ENCODE measurements at places on chromosomes 1 and 21.

GRCh38 chr21:42366292-42367010 lies at the start of gene TFF1:
Gene TFF1 (minus strand): TSS chr21:42366535. CDS start chr21:42366495, 40 bp downstream.
- no peak for DNase-seq

- DNase-seq = peak; percentile 33
Observed at GRCh38 chr1:107689159-107689558, 275.8 kb downstream of the VAV3 start.

DNA sequence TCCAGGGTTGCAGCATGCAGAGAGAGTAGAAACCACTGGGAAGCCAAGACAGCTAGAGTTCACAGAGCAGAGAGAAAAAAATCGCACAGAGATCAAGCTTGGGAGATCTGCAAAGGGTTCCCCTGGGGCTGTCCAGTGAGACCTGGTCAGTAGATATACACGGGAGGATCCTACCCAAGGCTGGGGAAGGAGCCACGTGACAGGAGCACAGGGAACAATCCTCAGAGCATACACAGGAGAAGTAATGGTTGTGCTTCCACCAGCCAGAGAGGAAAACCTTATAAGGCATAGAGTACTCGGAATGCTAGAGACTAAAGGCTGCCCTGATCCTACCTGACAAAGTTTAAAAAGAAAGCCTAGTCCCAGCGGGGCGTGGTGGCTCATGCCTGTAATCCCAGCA lies 53.9 kb downstream of the GABPA start:
- DNase-seq = no peak

- DNase-seq = no peak
Observed at GRCh38 chr1:8627728-8628127, 189.7 kb downstream of the RERE start.

DNA sequence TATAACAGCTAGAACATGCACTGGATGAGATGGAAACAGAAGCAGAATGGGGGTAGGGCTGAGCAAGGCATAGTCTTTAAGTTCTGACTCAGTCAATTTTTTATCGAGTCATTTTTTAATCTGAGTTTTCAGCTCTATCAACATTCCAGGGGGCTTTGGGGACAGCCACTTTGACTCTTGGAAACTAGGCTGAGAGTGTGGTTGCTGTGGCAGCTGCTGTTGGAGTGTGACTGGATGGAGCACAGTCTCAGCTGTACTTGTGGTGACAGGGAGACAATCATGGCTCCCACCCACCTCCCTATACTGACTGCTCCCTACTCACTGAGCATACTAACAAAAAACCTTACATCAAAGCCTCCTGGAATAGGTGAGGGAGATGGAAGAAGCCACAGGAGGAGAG lies 25.0 kb downstream of the GJA5 start:
- no peak for DNase-seq

- no peak for DNase-seq
Observed at GRCh38 chr1:5585256-5585655, 407.0 kb downstream of the NPHP4 start.

DNA sequence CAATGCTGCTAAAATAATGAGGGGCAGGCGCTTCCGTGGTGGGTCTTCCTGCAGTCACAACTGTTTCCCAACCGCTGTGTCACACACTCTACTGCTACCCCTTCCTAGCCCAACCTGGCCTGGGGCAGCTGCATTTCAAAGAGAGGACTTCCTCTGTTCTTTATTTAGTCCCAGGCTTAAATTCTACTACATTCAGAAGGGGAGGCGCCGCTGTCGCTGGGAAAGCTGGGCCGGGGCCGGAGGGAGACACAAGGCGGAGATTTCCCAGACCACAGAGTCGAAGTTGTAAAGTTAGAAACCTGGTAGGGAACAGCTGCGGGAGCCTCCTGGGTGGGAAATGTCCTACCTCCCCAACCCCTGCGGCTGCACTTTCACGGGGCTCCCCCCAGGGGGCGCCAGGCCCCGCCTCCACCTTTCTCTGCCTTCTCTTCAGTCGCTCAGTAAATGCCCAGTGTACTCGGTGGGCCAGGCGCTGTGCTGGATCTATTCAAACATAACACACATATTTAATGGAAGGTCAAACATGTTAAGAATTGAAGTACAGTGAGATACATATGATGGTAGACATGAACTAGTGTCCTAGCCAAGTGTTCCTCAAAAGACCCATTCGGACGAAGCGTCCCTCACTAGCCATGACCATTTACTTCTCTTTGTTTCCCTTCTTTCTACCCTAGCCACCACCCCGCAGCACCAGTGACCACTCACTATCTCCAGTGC lies 23.1 kb downstream of the DYRK3 start:
- no peak for DNase-seq

GRCh38 chr21:31459457-31459856 lies 115.4 kb upstream of the TIAM1 start:
- no peak for DNase-seq

DNA sequence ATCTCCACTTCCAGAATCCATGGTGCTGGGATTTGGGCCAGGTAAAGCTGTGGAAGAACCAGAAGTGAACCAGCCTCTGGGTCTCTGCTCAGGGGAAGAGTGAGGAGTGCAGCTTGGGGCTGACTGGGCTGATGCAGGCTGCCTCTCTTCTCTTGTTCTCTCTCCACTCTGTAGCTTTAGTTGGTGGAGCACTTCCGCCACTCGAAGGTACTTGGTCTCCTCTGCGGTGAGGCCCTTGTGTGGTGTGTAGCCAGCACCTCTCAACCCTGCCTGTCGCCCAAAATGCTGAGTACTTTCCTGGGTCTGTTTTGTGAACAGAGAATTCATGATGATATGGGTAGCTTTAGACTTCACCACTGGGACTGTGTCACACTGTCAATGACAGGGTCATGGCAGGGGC lies 63.2 kb downstream of the URB2 start:
- DNase-seq = no peak

DNA sequence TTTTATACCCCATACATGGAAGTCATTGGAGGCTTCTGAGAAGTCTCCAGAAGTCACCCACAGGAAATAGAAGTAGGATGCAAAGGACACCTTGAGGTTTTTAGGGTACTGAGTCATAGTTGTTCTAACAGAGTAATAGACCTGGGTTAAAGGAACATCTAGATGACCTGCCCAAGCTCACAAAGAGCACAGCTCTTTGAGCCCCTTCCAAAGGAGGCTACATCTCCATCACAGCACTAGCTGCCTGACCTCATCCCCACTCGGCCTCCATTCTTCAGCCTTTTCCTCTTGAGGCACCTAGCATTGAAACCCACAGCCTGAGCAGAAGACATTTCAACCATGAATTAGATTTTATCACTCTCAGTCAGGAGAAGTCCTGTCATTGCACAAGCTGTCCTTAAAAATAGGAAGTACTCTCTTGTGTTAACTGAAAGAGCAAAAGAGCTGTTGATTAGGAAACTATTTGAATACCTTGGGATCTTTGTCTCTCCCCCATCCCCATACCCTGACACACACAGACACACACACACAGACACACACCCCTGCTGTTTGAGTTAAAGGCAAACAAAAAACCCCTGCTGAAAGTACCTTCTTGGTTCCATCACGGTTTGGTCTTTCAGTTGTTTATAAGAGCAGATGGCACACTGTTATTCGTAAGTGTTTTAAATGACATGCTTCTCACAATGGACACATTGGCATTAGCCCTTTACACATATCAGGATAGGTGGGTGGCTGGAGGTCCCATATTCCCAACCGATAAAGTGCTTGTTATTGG lies 22.2 kb downstream of the MKNK1 start:
- no peak for DNase-seq

GRCh38 chr1:155236451-155236850 lies 18.8 kb downstream of the ENTREP3 start:
- no peak for DNase-seq

GRCh38 chr1:220914283-220915116 lies 35.3 kb downstream of the HLX start:
- no peak for DNase-seq

DNA sequence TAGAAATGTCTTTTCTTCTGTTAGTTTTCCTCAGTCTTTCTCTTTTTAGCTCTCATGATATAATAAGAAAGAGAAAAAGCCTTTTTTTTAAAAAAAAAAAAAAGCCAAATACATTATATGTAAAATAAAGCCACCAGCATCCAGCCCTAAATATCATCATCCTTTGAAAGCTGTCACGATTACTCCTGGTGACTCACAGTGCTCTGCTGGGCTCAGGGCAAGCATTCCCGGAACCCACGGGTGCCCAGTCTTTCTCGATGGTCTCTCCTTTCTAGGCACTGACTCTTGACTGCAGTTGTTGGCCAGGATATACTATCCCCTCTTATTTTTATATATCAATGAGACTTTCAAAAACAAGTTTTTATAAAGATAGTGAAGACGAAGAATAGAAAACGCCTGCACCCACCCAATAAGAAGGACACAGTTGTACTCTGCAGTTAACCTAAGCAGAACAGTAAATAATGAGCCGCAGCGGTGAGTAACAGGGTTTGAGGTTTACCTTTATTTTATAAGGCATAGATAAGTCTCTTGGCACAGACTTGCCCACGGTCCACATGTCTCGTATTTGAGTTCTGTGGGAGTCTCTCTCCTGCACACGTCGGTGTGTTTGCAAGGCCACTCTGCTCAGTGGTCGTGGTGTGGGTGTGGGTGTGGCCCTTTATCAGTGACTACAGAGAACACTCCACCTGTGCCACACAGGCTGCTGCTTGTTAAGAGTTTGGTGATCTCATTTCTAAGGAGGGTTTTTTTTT lies 15.7 kb upstream of the MX2 start:
- DNase-seq = no peak

DNA sequence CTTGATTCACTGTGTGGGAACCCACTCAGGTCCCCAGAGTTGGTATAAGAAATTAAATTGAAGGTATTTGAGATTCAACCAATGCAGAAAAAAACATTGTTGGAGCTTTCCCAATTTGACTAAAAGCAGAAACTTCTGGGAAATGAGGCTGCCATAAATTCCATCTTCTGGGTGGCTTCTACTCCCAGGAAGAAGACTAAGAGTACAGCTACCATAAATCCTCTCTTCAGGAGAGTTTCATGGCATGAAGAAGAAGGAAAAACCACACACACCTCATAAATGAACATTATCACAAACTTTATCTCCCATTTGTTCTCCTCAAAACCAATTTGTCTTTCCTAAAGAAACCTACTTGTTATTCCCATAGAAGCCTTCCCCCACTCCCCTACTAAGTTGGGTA lies 283.9 kb downstream of the DPYD start:
- DNase-seq = no peak

DNA sequence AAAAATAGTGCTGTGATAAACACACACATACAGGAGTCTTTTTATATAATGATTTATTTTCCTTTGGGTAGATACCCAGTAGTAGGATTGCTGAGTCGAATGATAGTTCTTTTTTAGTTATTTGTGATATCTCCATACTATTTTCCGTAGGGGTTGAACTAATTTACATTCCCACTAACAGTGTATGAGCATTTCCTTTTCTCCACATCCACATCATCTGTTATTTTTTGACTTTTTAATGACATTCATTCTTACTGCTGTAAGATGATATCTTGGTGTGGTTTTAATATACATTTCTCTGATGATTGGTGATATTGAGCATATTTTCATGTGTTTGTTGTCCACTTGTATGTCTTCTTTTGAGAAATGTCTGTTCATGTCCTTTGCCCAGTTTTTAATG lies 78.3 kb downstream of the NIBAN1 start:
- no peak for DNase-seq

DNA sequence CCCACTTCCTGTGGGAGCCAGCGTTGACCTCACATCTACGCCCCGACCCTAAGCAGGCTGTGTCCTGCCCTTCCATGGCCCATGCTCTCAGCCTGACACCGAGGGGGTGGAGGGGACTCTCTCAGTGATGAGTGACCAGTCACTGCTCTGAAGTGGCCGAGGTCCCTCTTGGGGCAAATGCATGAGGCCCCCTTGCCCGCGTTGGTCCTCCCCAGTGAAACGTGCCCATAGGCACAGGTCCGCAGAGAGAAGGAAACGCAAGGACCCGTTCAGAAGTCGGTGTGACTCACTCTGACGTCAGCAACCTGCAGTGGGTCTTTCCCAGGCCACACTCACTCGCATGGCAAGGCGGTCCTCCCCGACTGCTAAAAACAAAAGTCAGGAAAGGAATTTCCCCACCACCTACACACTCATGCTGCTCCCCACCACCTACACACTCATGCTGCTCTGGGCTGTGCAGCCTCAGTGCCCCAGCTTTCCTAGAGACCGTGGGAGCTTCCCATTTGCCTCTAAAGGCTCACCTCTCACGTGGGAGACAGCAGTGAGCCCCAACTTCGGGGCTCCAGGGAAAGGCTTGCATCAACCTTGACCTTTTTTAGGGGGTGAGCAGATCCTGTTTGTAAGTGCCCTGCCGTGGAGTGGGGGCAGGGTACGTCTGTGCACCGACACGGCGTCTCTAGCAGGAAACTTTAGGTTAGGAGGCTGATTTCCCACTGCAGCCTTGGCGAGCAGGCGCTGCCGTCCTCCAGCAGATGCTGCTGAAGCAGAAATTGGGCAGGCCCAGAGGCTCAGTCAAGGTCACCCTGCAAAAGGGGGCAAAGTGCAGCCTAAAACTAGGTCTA lies 11.4 kb downstream of the UBASH3A start:
- DNase-seq = no peak

- no peak for DNase-seq
Observed at GRCh38 chr1:110581682-110582145, 24.4 kb downstream of the KCNA2 start.

DNA sequence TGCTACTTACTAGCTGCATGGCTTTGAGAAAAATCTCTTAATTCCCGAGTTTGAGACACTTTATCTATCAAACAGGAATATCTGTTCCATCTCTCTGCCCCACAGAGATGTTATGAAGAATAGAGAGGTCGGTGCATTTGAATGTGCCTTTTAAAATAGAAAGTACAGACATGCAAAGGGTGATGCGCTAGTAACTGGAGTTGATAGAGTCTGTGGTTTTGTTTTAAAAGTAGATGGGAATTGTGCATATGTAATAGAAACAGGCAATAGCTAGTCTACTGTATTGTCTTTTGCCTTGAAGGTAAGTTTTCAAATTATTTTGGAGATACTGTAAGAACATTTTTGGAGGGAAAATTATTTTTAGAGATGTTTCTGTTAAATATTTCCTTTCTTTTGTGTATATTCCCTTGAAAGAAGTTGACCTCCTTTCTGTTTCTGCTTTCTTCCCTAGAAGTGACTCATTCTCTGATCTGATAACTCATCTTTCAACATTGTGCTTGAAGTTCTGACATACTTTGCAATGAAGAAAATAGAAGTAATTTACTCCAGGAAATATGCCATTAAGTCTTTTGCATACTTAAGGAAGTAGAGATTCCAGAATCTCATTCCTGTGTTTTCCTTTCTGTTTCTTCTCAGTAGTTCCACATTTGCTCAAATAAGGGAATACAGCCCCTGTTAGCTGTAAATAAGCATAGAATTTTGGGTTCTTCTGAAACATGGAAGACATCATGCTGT lies 151.6 kb downstream of the SDCCAG8 start:
- DNase-seq = no peak
